ENCODE measurements at places on chromosomes 4 and X. TPM values are rescaled to one million over a fixed set of nuclear protein-coding genes. Genes with fewer than 3 reads are reported as not detected.

Gene DCAF12L1
- total RNA-seq = not detected

Gene ELF4
- 10.6 TPM for total RNA-seq

Gene WAS
- 0.84 TPM for total RNA-seq

Gene SPINK2
- total RNA-seq = not detected

Gene SYN1
- total RNA-seq = 0.12 TPM

Gene ADH1B
- not detected for total RNA-seq

Measured in RPMI7951 (cell line).